Head of caudate nucleus (tissue), 42 donors: ENCODE measurements at places on chromosomes 7 and 10.

GRCh38 chr7:77481615-77482014, 55.5 kb upstream of the PTPN12 start:
- no peak for DNase-seq

DNA sequence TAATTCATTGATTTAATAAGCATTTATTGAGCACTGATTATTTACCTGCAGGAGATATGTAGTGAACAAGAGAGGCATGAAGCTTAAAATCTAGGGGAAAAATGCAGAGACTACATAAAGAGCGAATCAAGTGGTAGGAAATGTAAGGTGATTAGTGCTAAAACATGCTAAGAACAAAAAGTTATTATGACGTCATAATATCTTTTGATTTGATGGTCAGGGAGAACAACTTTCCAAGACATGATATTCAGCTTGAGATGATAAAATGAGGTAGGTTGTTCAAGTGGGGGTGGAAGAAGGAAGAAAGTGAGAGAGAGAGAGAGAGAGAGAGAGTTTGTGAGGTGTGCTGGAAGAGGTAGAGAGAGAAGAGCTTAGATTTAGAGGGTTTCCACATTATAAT, 317.7 kb downstream of the NRG3 start:
- no peak for DNase-seq

DNA sequence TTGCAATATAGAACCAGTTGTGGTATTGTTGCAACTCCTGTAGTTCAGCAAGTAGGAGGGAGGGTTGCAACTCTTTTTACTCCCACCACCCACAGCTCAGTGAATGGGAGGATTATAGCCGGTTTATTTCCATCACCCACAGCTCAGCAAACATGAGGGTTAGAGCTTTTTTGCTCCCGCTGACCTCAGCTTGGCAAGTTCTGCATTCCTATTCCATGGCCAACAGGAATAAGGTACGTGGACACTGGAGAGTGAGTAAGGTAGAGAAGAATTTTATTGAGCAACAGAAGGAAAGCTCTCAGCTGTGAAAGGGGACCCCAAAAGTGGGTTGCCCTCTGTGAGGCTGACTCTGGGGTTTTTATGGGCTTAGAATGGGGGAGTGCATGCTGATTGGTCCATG, 167.1 kb upstream of the SMIM30 start:
- no peak for DNase-seq

GRCh38 chr10:48442090-48442808, 135.8 kb downstream of the MAPK8 start:
- no peak for DNase-seq

DNA sequence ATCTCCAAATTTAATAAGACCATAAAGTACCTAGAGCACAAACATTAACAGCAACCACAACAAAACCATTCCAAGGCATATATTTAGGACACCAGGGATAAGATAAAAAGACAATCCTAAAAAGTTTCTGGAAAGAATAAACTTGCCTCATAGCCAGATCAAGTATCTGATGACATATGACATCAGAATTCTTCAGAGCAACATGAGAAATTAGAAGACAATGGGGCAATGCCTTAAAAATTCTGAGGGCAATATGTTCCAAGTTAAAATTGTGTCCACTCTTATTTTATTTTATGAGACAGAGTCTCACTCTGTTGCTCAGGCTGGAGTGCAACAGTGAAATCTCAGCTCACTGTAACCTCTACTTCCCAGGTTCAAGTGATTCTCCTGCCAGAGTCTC, 2.8 kb downstream of the EFCAB10 start:
- no peak for DNase-seq

GRCh38 chr7:151175793-151176311, 8.4 kb upstream of the GBX1 start:
- DNase-seq = no peak

DNA sequence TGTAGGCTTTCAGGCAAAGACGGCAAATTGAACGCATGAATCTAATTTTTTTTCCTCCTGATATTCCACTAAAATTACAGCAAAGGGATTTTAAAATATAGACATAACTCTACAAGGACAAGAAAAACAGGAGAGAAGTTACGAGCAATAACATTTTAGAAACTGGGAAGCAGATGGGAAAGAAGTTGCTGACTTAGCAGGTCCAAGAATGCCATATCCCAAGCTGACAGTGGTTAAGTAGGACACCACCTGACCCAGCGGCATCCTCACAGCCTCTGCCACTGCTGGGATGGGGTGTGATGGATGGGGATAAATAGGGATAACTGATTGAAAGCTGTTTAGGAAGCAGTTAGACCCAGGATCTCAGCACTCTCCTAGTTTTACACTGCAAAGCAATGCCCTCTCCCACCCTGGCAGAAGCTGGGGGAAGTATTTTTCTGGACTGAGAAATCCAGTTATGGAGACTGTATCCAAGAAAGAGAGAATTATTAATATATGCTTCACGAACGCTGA, 99.3 kb upstream of the LEP start:
- DNase-seq = no peak

DNA sequence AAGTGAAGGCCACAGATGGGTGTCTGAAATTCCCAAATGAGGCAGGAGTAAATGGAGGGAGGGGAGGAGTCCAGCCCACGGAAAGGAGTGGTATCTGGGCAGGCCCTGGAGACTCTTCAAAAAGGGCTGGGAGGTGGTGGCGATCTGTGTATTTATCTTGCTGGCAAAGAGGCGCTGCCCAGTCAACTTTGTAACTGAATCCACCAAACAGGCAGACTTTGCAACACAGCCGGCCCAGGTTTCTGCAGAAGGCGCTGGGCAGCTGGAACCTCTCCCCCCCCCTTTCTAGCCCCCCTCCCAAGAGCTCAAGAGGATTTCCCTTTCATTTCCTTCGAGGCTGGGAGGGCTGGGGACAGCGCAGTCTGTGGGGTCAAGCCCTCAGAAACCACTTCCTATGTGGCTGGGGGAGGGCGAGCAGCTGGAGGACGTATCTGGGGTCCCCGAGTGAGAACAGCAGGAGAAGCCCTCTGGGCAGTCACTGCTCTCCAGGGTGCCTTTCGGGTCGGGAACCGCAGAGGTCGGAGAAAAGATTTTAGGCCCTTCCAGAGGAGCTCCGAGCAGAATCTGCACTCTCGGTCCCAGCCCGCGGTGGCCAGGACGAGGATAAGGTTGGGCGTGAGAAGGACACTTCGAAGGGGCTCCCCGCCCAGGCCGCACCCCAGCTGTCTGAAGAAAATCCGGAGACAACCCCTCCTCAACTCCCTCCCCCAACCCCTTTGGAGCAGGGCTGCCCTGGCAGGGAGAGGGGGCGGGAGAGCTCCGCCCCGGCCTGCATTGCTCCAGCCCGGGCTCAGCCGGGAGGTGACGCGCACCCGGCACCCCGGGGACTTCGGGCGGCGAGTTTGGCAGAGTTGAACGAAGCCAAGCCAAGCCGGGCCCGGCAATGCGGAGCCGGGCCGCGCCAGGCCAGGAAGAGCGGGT, 965 bp downstream of the ZCCHC24 start:
- DNase-seq = peak; percentile 54

DNA sequence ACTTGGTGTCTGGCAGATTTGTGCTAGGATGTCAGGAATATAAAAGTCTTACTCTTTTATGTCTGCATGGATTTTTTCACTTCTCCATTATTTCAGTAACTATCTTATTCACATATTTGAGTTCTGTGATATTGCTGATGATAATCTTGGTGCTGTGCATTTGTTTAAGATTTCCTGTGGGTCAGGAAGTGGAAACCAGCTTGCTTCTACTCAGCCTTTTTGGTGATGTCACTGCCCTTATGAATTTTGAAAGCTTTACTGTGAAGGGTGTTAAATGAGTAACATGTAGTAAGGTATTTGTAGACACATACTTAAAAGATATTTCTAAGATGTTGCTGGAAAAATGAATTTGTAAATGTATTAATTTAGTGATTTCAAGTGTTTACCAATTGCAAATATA, 69.5 kb upstream of the VOPP1 start:
- DNase-seq = no peak

DNA sequence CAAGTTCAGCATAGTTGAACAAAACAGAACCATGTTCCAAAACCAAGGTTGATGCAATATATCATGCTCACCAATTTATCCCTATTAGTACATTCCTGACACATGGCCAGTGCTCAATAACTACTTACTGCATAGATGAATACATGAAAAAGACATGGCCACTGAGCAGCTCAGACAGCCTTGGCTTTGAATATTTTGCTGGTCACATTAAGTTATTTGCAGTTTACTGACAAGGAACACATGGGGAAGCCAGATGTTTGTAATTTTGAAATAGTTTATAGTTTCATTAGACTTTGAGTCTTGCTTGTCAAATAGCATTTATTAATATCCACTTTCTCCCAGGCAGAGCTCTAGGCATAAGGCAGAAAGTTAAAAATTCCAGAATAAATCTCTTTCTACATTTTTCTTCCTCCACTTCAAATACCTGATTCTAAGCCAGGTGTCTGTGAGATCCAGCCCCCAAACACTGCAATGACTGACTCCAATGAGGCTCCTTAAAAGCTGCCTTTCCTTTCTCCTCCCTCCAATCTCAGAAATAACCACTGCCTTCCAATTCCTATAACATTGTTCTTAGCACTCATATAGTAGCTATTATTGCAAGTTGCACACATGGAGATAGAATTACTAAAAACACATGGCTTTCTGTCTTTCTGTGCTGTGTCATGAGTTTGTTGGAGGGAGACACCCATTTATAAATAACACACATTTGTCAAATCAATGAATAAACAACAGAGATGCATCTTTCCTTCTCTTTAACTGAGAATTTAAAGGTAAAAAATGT, 91.3 kb downstream of the PCGF5 start:
- no peak for DNase-seq
